ENCODE measurements at places on chromosomes 3 and 15.

GRCh38 chr3:63952248-63952594 is 40.0 kb upstream of the SCAANT1 start:
- DNase-seq = no peak

DNA sequence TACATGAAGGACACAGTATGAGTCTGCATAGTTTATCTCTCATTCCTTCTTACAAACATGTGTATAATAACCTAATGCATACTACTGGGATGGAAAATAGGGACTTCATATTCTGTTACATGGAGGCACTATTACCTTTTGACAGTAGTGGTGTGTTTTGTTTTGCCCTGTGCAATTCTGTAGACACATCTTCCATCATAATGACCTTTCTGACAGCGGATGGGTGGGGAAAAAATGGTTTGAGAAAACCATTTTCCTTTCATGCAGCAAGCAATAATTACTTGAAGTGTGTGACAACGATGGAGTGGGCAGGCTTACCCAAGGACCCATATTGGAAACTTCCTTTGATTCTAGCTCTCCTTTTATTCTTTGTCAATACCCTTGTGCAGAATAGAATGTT is 153.6 kb upstream of the ONECUT1 start:
- DNase-seq = no peak

DNA sequence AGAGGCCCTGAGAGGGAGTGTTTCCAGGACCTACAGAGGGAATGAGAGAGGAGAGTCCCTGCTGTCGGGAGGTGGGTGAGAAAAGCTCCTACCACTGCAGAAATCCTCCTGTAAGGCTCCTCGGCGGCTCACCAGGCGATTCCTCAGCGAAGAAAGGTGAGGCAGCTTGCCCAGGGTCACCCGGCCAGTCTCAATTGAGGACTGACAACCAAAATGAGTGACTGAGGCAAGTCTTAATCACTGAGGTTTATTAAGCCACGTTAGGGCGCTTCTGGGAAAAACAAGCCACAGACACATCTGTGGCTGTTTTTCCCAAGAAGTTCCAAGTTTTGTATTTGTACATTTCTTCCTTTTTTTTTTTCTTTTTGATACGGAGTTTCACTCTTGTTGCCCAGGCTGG is 48.5 kb downstream of the ZDHHC19 start:
- no peak for DNase-seq

DNA sequence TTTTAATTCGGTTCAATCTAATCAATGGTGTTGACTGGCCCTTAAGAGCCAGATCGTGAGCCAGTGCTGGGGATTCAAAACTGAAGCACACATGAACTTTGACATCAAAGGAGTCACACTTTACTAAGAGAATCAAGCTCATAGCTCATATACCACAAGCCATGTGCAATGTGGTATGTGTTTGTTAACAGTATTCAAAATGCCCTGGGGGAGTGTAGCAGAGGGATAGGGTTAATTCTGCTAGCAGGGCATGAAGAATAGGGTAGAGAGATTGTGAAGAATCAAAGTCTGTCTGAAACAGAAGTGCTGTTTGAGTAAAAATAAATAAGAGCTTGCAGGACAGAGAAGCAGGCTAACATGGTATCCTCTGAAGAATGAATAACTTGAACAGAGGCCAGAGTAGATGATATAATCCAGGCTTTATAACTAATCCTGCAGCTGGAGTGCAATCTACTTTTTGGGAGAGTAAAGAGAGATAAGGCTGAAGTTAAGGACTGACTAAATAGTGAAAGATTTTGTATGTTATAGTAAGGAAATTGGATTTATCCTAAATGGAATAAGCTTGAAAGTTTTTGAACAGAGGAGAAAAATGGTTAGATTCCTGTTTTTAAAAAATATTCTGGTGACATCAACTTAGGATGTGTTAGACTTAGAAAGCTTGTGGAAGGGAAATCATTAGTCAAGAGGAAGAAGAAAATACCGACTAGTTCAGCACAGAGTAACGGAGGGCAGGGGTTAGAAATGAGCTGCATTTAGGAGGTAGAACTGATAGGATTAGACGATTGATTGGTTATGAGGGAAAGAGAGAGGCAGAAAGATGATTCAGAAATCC is 292.0 kb downstream of the NFKBIZ start:
- DNase-seq = no peak

DNA sequence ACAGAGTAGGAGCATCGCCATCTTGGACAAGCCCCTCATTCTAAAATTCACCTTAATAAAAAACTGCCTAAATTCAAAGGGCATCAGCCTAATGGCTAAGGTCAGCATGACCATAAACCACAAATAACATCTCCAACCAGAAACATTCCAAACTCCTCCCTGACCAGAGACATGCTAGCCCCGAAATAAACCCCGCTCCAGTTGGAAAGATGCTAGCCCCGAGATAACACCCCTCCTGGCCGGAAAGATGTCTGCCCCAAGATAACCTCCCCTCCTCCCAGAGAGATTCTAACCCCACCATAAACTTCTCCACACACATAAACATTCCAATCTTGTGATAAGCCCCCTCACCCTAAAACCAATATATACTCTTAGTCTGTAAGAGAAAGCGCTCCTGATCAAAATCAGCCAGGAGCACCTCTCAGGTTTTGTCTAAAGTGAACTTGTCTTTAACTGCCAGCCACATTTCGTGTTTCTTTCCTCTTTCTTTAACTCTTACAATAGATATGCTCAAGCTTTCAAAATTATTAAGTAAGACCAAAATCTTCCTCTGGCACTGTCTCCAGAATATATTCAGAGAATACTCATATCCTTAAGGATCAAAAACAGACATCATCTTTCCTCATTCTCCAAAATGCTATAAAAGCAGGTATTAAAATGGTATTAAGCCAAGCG is 104.1 kb downstream of the GSK3B start:
- DNase-seq = no peak

DNA sequence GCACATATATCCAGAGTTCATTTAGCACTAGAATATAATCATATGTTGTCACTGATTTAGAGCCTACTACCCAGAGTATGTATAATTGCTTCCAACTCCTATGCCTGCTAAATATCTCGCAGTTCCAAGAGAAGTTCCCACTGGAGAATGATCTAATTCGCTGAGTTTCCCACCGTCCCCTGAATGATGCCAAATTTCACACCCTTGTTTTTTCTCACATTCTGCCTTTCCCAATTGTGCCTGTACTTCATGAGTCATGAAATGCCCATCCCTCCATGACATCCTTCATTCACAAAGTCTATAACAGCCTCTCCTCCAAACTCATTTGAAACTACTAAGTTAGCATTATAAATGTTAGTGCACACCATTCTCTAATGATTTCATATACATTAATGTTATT is 177.2 kb downstream of the CBLB start:
- DNase-seq = no peak

GRCh38 chr3:53166781-53167291 is 5.8 kb downstream of the PRKCD start:
- no peak for DNase-seq

DNA sequence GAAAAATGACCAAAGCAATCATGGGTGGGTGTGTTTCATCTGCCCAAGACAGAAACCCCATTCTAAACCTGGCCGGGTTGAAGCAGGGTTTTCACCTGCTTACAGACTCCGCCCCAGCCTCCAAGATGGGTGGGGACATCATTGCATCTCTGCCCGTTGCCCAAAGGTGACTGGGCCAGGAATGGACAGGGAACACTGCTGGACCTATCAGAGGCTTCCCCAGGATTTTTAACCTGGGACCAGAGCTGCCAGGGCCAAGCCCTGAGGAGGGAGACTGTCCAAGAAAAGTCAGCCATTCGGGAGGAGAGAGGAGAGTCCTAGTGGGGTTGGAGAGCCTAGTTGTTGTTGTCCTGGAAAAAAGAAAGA is 109.7 kb upstream of the ALDH1A3 start:
- no peak for DNase-seq

GRCh38 chr3:186694288-186695032 is 22.7 kb upstream of the KNG1 start:
- DNase-seq = no peak

DNA sequence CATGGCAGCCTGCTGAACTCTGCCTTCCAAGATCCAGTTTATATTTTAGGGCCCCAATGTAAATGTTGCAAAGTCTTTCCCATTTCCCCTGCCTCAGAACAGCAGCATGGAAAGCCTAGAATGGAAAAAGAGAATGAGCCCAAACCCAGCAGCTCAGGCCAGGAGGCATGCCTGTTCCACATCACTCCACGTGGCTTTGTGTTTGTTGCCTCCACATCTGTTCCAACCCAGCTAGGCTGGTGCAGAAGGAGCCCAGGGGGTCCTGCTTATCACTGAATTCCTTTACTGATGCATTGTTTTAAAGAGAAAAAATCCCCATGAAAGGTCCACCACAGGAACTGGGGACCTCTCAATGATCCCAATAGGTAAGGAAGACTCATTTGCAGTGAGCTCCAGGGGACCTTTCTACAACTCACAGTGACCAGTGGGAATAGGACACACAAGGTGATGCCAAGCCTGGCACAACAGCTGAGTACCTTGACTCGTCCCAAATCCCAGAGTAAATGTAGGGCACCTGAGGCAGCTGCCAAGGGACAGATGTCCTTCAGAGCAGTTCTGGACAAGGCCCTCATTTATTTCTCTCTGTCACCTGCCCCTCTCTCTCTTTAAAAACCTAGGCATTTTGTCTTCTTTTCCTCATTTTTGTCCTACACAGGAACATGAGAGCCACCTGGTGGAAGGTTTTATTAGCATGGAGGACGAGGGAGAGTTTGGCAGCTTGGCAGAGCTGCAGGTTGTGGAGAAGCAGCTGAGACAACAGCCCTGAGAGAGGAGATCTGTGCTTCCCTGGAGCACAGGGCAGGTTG is 41.7 kb upstream of the ADAMTS17 start:
- no peak for DNase-seq

GRCh38 chr15:36826948-36827347 is 247.5 kb downstream of the CDIN1 start:
- DNase-seq = no peak

GRCh38 chr3:97658668-97659285 is 105.8 kb upstream of the ARL6 start:
- DNase-seq = no peak

GRCh38 chr3:38843898-38844297 is 27.9 kb upstream of the SCN10A start:
- no peak for DNase-seq

DNA sequence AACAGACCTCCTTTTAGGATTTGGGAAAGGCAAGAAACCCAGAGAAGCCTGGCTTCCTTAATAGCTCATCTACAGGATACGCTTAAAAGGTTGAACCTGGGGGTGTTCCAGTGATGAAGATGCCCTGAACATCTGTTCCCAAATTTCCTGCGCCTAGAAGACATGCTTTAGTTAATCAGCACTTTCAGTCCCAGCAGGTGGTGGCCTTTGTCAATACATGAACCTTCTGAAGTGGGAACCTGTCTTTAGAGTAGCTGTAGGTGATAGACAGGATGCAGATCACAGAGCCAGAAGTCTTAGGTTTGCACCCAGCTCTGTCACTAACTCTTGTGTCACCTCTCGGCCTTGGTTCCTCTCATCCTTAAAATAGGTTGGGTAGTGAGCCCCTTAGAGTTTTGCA is 149.7 kb upstream of the SYNPR start:
- DNase-seq = no peak

GRCh38 chr3:168124291-168124690 is 28.6 kb upstream of the GOLIM4 start:
- DNase-seq = no peak

DNA sequence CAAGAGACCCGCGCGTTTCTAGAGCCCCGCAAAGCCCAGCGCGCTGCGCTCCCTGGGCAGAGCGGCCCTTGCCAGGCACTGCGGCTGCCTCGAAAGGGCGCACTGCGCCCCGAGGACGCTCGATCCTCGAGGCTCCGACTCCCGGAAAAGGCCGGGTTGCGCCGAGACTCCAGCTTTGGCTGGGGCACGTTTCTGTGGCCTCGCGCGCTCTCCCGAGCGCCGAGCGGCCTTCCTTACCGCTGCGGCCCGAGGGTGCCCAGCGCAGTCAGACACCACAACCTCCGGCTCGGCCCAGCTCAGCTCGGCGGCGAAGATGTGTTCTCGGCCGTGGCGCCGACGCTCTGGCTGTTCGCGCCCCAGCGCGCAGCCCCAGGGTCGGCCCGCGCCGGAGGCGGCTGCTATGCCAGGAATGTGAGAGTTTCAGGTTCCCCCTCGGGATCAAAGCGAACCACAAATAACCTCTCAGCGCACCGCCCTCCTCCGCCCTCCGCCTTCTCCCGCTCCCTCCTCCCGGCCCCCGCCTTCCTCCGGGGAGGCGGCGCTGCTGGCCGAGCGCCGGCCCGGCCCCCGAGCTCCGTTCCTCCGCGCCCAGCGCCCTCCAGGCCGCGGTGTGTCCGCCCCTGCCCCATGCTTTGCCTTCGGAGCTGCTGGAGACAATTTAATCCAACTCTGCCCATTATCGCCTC is at the start of gene AMOTL2:
AMOTL2 (minus strand) TSS at position 343 of the 686 bp plus-strand sequence. CDS start 3,014 bp downstream, outside the sequence.
- DNase-seq = no peak

GRCh38 chr15:49415638-49416037 is 7.4 kb upstream of the FGF7 start:
- DNase-seq = no peak

DNA sequence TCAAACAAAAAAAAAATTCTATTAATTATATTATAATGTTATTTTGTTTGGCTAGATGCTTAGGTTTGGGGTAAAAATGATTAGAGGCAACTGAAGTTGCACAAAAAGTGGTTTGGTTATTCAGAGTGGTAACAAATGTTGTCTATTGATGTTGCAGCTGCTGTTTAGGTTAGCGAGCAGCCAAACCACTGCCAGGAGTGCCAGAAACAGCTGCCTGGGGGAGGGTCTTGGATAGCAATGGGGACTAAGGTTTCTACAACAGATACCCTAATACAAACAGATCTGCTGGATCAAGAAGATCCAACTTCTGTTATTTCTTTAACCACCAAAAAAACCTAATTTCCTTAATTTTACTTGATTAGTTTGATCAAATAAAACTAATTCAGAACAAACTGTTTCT is 26.6 kb downstream of the BTLA start:
- DNase-seq = no peak

GRCh38 chr3:13348661-13349396 is 71.3 kb downstream of the NUP210 start:
- no peak for DNase-seq

DNA sequence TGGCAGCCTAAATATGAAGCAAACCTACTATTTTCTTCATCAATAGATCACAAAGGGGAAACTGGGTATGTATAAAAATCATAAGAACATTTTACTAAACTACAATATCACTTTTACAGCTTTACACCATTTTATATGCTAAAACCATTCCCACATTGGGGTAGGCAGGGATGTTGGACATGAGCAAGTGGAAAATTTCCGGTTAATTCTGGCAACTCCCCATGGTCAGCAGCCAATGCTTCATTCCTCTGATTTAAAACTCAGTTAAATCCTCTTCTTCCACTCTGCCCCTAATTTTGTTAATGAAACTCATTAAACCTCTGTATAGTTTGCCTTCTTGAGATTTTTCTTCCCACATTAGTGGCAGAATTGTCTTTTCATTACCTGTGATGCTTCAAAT is 552.5 kb upstream of the NECTIN3 start:
- DNase-seq = no peak

DNA sequence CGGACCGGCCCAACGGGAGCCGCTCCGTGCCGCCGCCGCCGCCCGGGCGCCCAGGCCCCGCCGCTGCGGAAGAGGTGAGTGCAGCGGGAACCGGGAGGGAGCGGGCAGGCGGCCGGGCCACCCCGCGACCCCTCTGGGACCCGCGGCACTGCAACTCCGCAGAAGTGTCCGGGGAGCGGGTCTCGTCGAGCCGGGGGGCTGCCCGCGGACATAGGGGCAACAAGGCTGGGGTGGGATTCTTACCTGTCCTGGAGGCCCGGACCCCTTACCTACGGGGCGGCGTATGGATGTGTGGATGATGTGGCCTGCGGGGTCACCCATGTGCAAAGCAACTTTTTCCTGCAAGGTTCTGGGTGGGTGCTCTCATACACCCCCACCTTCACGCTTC is 361 bp downstream of the SEMA3F start:
- DNase-seq = no peak

GRCh38 chr15:25770618-25771337 is 92.3 kb downstream of the ATP10A start:
- no peak for DNase-seq
